NCI-H748 treated with DMSO at 0.1 percent for 48 hours (cell line): ENCODE measurements at places on chromosomes 4 and X.
A peak's percentile ranks its signal among the peaks of the same experiment; 100 is the strongest.

- DNase-seq = no peak
Measured at GRCh38 chrX:102113367-102113766, 12.1 kb upstream of the TCEAL2 start.

GRCh38 chr4:1492651-1493539 is 86.7 kb upstream of the NKX1-1 start:
- no peak for DNase-seq

GRCh38 chr4:78482281-78482680 is 69.3 kb upstream of the ANXA3 start:
- no peak for DNase-seq

- no peak for DNase-seq
Measured at GRCh38 chrX:43522582-43522981, 133.5 kb upstream of the MAOA start.

DNA sequence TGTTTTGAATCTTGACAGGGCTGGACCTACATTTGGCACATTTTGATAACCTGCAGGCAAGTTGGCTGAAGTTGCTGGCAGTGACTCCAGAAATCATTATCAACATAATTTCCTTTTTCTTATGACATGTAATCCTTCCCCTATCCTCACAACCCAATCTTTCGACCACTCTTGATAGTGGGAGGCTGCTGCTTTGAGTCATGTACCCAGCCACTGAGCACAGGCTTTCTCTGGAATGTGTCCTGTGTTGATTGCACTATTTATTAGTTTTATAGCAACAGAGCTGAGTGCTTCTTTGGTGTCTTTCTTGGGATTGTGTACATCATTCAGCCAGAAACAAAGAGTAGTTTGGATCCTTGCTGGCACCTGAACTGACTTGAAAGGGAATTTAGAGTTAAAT is 183.1 kb upstream of the LEF1 start:
- DNase-seq = no peak

GRCh38 chr4:6250235-6250983 is 19.2 kb upstream of the WFS1 start:
- peak; percentile 54 for DNase-seq

DNA sequence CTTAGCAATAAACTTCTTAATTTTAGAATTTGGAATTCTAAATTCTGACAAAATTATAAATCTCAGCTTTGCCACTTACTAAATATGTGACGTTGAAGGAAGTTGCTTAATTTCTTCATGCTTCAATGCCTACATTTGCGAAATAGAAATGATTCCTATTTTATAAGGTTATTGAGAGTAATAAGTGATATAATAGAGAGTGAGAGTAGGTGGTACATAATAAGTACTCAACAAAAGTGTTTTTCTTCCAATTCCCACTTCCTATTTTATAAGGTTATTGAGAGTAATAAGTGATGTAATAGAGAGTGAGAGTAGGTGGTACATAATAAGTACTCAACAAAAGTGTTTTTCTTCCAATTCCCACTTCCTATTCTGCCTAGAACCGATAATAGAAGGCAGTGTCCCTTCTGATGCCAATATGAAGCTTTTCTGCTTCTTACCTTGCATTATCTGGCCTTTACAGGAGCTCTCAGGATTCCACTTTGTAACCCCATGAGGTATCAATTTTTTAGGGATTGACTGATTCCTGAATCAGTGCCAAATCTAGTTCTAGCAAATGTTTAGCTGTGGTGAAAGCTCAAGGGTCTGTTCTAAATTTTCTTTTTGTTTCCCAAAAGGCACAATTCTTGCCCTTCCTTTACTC is 31.4 kb downstream of the VSIG4 start:
- no peak for DNase-seq

DNA sequence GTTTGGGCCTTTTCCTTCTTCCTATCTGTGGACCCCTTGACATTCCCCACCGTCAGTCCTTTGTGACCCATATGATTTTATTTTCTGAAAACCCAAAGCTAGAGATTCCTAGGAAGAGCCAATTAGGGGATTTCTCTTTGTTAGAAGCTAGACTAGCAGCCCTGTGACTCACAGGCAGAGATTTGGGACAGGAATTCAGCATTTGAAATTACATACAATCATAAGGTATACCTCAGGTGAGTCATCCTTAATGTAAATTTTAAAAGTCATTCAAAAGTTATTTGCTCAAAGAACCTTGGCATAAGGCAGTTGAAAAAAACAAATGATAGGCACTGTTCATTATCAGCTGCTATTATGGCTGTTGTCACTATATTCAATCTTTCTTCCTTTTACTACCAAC is 40.6 kb downstream of the USP26 start:
- DNase-seq = no peak

GRCh38 chr4:77921701-77922100 is 59.1 kb downstream of the MRPL1 start:
- DNase-seq = no peak

DNA sequence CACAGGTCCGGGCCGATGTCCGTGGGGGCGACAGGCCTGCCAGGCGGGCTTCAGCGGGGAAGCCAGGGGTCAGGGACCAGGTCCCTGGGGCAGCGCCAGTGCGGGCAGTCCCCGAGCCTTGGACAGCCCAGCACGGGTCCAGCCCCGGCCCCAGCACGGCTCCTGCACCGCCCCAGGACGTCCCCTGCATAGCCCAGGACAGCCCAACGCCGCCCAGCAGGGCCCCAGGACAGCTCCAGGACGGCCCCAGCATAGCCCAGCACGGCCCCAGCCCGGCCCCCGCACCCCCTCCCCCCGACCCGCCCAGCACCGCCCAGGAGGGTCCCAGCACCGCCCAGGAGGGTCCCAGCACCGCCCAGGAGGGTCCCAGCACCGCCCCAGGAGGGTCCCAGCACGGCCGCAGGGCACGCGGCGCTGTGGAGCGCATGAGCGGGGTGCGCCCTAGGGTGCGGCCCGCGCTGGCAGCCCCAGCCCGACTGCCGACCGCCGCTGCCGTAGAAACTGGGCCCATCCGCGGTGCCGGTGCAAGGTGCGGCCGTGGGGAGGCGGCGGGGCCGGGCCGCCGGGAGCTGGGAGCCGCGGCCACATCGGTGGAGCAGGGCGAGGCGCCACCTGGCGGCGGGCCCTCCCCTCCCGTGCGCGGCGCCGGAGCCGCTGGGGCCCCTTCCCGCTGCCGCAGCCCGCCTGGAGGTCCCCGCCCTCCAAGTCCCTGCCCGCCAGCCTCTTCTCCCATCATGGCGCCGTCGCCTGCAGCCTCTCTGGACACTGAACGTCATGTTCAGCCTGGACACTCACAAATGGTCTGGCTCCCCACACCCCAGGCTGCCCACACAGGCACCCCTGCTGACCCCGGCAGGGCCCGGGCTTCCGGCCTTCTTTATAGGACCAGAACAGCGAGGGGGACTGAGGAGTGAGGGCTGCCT is 106.8 kb upstream of the NKX1-1 start:
- no peak for DNase-seq

GRCh38 chrX:9127986-9128385 is 94.1 kb upstream of the FAM9B start:
- no peak for DNase-seq

DNA sequence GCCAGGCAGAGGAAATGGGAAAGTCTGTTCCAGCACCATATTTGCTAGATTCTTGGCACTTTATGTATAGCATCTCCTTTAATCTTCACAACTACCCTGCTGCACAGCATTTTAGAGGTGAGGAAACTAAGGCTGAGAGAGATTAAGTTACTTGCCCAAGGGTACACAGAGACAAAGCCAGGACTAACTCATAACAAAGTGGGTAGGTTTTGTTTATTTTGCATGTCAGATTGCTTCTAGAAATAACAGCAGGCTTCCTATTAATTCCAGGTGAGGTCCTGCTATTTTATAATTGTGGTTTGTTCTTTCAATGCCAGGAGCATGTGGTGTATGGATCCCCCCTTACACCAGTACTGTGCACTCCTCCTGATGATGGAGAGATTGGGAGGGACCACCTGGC is 15.0 kb downstream of the TCEANC start:
- DNase-seq = no peak

GRCh38 chrX:13131396-13132137 is 87.1 kb upstream of the FAM9C start:
- DNase-seq = no peak

DNA sequence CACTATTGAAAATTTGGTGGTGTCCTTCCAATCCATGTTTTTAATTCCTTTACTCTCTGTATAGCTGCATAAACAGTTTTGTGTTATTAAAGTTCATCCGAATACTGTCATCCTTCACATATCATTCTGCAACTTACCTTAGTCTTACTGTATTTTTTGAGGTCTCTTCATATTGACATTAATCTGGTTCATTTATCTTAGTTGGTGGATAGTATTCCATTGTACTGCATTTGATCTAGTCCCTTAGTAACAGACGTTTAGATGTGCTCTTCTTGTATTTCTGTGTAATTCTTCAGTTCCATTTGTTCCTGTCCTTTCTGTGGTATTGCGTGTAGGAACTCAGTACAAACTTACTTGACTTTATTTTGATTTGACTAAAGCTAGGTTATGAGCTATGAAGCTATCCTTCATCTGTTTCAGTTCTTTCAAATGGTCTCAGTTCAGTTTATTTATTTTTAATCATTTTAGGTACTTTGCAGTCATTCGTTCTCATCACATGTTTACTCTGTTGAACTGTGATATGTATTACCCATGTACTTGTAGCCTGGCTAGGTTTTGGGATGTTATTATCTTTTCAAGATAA is 41.3 kb downstream of the RAPGEF2 start:
- DNase-seq = no peak

- no peak for DNase-seq
Measured at GRCh38 chrX:1239681-1240142, 27.3 kb upstream of the CRLF2 start.

DNA sequence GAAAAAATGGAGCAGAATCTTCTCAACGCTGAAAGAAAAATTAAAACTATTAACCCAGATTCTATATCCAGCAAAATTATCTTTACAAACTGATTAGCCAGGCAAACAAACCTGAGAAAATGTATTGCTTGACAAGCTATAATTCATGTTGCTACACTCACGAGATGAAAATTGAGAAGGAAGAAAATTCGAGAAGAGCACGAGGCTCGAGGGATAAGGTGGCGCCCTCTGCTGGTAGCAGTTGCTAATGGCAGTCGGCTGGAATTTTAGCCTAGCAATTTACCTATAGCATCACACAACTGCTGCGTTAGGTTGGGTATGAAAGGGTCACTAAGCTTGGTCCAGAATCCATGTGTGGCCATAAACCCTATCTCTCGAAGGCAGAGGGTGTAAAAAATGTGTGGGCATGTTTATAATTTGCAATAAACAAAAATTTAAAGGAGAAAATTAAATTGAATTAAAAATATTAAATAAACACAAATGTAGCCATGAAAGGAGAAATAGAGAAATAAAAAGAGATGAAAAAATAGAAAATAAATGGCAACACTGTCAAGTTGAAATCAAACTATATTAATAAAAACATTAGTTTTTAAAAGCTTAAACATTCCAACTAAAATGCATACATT is 126.6 kb downstream of the PPP4R3C start:
- DNase-seq = peak; percentile 41

GRCh38 chr4:19486400-19486799 is 765.3 kb upstream of the SLIT2 start:
- DNase-seq = no peak

DNA sequence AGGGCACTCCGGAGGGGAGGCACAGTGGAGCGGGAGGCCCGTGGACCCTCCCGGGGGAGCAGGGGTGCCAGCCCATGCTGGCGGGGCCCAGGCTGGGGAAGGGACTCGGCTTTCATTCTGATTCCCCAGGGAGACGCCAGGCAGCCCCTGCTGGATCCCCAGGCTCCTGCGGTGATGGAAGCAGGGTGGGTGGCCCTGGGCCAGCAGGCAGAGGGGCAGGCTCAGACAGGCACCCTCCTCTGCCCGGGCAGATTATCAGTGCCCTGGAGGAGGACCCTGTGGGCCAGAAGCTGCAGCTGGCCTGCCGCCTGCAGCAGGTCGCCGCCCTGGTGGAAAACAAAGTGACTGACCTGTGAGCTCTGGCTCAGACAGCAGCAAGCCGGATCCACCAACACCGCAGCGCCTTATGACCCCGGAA is 2.1 kb upstream of the SRPK3 start:
- no peak for DNase-seq

DNA sequence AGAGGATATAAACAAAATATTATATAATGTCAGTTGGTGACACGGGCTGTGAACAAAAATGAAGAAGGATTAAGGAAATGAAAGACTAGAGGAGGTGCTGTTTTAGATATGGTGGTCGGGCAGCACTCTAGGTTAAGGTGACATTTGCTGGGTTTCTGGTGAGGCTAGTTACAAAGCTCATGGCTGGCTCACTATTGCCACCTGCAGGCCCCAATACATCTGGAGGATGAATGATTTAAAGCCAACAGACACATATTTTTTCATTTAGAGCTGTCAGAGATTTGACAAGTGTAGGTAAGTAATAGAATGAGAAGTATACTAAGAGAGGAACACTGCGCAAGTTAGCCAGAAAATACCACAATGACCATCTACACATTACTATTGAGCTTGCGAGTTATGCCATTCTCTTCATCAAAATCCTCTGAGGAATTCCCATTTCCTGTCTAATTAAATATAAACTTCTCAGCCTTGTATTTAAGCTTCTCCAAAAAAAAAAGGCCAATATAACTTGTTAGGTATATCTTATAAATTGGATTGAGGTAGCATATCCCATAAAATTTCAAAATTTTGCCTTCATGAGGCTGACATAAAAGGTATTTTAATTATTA is 6.4 kb upstream of the FGG start:
- DNase-seq = peak; percentile 10

GRCh38 chr4:26731351-26732035 is 129.1 kb upstream of the STIM2 start:
- DNase-seq = no peak

- no peak for DNase-seq
Measured at GRCh38 chr4:123826896-123827295, 430.3 kb downstream of the SPRY1 start.

DNA sequence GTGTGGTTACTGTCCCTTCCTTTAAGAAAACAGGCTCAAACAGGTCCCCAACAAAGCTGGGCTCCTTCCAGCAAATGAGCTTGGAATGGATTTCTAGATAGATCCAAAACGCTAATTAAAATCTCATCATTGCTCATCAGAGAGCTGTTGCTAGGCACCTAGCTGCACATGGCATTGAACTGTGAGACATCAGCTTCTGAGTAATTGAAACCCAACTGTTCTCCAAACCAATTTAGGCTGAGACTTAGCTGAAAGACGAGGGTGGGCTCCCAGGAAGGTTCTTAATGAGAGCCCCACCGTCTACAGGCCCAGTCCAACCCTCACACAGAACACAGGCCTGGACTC is 59.1 kb downstream of the FAM184B start:
- peak; percentile 18 for DNase-seq

DNA sequence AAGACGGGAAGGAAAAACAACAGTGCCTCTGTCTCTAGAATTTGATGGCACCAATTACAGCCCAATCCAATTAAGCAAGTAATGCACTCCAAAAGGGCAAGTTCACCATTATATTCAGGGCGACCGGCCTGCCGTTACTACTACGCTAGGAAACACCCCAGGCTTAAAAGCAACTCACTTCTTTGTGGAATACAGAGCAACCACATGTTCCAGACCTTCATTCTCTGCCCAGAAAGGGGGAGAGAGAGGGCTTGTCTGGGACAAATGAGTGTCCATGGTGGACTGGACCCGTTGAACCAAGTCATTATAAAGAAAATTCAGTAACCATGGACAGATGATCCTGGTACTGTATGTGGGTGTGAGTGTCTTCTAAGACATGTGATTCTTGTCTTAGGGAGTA is 1.6 kb downstream of the KDR start:
- no peak for DNase-seq
